ENCODE measurements at places on chromosomes 7 and 10. TPM values are rescaled to one million over a fixed set of nuclear protein-coding genes. Genes with fewer than 3 reads are reported as not detected.

Gene SPDYE3
- total RNA-seq, result not detected

Gene CYP2C19
- 0.12 TPM for total RNA-seq

Gene STEAP1
- 18.0 TPM for total RNA-seq

Gene CYP26A1
- 2.2 TPM for total RNA-seq

Gene NPC1L1
- total RNA-seq, result 0.08 TPM

Gene MYL10
- total RNA-seq, result not detected

Gene MAGI2
- total RNA-seq, result 0.48 TPM

Gene IQCE
- 8.6 TPM for total RNA-seq

Gene TSPAN33
- 5.1 TPM for total RNA-seq

Gene PRSS37
- total RNA-seq, result not detected

Gene VGF
- 19.2 TPM for total RNA-seq

Gene C10orf67
- total RNA-seq, result not detected

All from A549 treated with Mapracorat at 1 μM for 4 hours (cell line).